T-cell (primary cell): ENCODE measurements at places on chromosomes 16 and 17.

DNA sequence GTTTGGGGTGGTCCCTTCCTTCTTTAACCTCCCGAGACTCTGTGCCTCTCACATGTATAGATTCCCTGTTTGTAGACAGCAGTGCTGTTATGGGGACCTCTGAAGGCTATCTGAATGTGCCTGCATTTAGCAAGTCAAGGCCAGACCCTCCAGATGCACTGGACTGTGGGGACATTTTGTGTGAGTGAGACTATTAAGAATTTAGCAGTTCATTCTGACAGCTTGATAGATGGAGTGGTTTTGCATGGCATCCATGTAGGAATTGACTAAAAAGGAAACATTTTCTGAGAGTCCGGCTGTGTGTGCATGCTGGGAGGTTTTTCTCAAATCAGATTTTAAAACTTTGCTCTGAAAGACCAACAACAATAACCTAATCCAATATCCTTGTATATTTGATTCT, 226.3 kb downstream of the MSI2 start:
- no peak for DNase-seq

DNA sequence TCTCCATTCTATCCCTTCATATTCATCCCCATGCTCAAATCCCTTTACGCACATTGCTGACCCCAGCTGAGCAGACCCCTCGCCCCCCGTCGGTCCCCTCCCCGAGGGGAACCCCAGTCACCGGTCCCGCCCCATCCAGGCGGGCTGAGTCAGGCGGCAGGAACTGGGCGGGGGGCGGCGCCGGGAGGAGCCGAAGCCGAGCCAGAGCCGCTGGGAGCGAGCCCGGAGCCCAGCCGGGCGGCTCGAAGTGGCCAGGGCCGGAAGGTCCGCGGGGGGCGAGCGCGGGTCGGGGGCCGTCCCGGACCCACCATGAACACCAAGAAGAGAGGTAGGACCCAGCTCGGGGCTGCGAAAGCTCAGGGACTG, 8.6 kb downstream of the RIPOR1 start:
- peak; percentile 46 for DNase-seq

- DNase-seq, result no peak
Observed at GRCh38 chr16:19715566-19715965, 2.5 kb downstream of the KNOP1 start.

DNA sequence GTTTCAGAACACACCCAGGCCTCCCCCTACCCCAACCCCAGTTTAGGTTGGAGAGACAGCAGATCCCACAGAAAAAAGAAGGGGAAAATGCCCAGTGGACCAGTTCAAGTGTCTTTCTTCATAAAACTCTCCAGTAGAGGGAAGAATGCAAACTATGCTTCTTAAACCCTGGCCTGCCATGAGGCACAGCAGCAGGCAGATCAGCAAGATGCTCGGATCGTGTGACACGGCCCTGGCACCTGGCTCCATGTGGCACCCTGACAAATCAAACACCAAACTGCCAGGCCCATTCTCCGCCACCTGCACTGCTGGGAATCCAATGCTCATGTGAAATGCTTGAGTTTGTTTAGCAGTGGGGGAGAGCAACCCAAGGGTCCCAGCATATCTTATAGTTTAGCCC, 166.8 kb downstream of the SOX9 start:
- DNase-seq, result no peak

- DNase-seq, result no peak
Observed at GRCh38 chr17:4490637-4491061, 8.0 kb upstream of the SPNS2 start.

DNA sequence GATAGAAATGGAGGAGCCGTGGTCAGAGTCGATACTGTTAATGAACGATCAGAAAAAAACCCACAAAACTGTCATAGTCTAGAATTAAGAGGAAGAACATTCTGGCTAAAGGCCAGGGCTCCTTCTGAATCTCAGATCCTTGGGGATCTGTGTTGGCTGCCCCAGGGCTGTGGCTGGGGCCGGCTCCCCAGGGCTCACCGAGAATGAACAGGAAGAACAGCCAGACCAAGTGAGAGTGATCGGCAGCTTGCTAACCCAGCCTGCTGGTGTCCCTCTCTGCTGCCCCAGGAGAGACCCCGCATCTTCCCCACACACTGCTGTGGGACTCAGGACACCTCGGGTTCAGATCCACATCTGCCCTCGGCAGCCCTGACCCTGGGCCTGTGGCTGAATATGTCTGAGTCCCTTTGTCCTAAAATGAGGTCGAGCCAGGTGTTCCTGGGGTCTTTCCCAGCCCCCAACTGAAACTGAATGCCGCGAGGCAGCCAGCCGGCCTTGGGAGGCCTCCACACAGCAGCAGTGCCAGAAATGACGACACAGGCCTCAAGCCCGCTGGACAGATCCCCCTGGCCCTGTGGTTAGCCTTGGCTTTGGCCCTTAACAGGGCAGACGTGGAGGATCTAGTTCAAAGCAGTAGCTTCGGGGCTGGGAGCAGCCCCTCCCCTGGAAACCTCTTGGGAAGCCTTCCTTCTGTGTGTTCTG, 23.9 kb upstream of the CLEC18A start:
- DNase-seq, result no peak

GRCh38 chr17:30376621-30377452, 1.9 kb upstream of the CPD start:
- DNase-seq, result no peak

DNA sequence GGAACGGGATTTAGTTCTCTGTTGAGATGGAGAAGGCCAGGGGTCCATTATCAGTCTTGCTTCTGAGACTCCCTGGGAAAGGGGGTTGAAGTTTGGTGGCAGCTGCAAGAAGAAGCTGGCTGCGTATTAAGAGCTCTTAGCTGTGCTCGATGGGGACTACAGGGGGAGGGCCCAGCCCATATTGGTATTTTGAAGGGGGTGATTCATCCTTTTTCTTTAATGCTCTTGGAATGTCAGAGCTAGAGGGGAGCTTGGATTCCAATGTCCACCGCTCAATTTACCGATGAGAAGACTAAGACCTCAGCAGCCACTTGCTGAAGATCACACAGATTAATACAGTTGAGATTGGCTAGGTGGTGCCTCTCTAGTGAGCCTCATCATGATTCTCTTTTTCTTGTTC, 5.0 kb downstream of the NOG start:
- no peak for DNase-seq

DNA sequence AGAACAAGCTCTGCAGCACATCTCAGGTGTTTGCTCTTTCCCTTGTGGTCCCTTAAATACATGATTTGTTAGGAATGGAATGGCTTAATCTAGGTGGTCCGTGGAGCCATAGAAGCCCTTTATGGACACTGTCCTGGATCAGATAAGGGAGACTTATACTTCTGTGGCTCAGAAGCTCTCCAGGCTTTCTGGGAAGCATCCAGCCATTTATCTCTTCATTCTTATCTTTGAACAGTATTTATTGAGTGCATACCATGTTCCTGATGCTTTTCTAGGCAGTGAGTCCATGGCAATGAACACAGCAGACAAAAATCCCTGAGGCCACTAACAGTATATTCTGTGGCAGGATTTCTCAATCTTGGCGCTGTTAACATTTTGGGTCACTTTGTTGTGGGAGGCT, 474.5 kb upstream of the EEF2KMT start:
- no peak for DNase-seq

DNA sequence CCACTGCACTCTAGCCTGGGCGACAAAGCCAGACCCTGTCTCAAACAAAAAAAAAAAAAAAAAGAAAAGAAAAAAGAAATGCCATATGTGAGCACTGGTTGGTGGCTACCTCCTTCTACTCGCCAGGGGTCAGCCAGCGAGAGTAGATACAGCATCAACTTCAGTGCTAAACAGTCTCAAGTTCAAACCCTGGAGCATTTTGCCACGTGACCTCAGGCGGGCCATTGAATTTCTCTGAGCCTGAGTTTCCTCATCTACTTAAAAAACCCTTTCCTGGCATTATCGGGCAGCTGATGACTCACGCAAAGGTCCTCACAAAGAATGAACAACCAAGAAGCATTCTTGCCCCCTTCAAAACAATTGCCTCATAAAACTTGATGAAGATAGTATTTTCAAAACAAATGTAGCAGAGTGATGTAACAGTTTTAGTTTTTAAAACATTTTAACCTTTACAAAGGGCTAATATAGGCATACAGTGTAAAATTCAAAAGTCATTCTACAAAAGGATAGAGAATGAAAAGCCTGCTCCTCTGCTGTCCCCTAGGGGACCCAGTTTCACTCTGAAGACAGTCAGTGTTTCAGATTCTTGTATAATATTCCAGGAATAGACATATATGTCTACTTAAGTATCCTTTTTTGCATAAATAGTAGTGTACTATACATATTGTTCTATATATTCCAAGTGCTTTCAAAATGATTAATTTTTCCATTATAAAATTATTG, 28.4 kb downstream of the DNAH2 start:
- no peak for DNase-seq

DNA sequence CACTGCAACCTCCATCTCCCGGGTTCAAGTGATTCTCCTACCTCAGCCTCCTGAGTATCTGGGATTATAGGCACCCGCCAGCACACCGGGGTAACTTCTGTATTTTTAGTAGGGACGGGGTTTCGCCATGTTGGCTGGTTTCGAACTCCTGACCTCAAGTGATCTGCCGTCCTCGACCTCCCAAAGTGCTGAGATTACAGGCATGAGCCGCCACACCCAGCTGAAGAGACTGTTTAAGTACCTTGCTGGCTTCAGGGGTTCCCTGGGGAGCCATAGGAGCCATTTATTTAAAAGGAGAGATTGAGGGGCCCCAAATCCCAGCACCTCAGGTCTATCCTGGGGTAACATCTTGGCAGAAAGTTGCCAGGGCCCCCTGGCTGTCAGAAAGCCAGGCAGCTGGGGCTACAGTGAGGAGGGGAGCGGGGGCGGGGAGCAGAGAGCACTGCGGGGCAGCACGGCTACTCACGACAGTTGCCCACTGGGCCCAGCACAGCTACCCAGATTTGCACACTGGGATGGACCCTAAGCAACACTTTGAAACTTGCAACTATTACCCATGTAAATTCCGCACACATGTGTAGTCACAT, 1.6 kb downstream of the SNAI3 start:
- no peak for DNase-seq

- DNase-seq, result no peak
Observed at GRCh38 chr17:43784068-43784467, 3.8 kb downstream of the CFAP97D1 start.

DNA sequence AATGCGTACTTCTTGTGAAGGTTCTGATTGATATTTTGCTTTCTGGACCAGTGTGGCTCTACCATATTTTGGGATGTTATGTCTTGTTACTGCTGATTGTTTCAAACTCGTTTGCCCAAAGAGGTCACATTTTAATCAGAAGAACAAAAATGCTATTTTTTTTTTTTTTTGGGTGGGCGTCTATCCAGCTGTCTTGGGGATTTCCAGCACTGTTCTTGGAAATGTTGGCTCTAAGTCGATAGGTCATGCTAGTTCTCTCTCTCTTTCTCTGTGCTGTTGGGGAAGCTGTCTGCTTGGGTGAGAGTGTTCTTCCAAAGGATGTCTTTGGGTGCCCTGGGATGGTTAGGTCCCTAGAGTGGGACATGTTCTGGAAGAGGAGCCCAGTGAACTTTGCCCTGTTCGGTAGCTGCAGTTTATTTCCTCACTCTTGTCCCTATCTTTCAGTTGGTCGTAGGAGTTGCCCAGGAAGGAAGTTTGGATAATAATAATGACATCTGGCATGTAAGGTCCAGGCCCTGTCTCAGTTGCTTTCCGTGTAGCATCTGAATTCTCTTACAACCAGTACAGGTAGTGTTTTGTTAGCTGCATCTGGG, 2.9 kb downstream of the IRF8 start:
- no peak for DNase-seq

DNA sequence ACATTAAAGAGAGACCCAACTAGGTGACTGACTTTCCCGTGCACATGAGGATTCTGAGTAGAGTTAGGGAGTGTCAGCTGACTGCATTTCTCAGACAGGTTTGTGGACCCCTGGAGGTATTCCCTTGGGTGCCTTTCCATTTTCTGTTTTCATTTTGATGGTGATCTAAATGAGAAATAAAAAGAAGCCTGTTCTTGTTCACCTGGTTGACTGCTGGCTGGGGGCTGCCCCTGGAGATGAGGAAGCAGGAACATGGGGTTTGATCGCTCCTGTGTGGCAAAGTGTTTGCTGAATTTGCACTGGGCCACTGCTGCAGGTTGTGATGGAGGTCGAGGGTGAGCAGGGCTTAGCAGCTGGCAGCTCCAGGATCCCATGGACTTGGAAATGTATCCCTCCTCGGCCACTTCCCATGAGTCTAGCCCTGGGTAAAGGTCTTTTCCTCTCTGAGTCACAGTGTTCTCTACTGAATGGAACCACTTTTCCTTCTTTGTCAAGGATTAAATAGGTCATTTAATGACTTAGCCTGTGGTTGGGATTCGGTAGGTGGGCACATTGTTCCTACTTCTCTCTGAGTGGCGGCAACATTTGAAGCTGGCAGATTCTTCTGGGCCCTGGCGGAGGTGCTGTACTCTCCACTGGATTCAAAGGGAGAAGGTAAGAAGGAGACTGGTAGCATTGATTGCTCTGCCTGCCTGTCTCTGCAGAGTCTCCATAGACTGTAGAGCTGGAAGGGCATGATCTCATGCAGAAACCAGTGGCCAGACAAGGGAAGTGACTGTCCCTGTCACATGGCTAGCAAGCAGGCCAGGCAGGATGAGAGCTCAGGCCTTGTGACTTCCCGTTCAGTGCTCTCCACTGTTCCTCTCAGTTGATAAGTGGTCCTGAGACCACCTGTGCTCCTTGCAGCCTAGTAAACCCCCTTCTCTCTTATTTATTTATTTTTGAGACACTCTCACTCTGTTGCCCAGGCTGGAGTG, 17.9 kb downstream of the SNX29 start:
- DNase-seq, result no peak

DNA sequence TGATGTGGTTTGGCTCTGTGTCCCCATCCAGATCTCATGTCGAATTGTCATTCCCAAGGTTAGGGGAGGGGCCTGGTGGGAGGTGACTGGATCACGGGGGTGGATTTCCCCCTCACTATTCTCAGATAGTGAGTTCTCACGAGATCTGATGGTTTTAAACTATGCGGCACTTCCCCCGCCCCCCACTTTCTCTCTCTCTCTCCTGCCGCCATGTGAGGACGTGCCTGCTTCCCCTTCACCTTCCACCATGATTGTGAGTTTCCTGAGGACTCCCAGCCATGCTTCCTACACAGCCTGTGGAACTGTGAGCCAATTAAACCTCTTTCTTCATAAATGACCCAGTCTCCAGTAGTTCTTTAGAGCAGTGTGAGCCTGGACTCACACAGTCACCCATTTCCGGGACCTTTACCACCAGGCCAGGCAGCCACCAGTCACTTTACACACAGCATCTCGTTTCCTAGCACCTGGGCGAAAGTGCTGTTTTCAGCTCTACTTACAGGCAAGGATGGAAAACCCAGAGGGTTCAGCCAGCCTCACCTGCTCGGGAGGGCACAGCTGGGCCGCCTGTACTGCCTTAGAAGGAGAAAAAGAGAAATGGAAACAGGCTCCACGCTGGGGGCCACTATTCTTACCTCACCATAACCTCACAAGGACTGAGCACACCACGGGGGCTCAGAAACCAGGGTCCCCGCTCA, 13.8 kb upstream of the ZC3H18 start:
- DNase-seq, result no peak

- no peak for DNase-seq
Observed at GRCh38 chr16:81493755-81494433, 49.3 kb downstream of the CMIP start.
